ENCODE measurements at places on chromosomes 3 and 15.
A peak's percentile ranks its signal among the peaks of the same experiment; 100 is the strongest.

DNA sequence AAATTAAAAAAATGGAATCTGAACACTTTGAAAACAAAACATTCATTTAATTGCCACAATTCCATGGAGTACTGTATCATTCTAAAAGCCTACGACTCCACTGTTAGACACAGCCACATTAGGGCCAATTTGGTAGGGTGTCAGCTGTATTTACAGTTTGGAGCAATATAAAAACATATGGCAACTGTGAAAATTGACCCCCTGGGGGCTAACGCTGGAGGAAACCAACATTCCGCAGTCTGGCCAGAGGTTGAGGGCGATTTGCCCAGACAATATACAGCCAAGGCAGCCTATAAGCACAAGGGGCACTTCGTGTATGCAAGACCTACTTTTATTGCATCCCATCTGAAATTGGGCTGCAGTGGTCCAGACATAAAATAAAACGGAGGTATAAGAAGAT, 476.5 kb upstream of the WNT5A start:
- no peak for DNase-seq

- DNase-seq = no peak
These were observed 188.1 kb upstream of the CHRM5 start for GRCh38 chr15:33780011-33780768.

- DNase-seq = no peak
These were observed 183.1 kb upstream of the TLE3 start for GRCh38 chr15:70280781-70281180.

DNA sequence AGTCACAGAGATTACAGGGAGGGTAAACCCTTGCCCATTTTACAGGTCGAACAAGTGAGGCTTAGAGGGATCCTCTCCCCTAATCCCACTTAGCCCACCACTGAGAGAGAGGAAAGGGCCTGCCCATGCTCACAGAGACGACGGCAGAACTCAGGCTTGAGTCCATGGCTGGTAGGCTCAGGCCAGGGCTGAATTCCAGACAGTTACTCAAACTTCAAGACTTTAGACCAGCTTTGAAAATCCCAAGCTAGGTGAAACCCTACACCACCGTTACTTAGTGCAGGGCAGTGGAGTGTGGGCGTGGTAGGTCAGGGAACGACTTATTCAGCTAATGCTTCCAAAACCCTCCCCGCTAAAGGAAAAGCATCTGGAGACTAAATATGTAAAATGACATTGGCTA, 16.4 kb downstream of the GRIP2 start:
- no peak for DNase-seq

GRCh38 chr15:76667943-76668715, 237.0 kb downstream of the SCAPER start:
- DNase-seq = no peak

GRCh38 chr3:112498914-112499711, at the start of gene BTLA:
BTLA (minus strand) TSS chr3:112499472; CDS start chr3:112499358, 114 bp downstream.
- DNase-seq = no peak

GRCh38 chr3:32026593-32026992, 45.0 kb downstream of the ZNF860 start:
- no peak for DNase-seq

- DNase-seq = no peak
These were observed 26.1 kb downstream of the TFRC start for GRCh38 chr3:196055683-196056270.

GRCh38 chr15:79115986-79116665, 25.5 kb upstream of the RASGRF1 start:
- DNase-seq = no peak

DNA sequence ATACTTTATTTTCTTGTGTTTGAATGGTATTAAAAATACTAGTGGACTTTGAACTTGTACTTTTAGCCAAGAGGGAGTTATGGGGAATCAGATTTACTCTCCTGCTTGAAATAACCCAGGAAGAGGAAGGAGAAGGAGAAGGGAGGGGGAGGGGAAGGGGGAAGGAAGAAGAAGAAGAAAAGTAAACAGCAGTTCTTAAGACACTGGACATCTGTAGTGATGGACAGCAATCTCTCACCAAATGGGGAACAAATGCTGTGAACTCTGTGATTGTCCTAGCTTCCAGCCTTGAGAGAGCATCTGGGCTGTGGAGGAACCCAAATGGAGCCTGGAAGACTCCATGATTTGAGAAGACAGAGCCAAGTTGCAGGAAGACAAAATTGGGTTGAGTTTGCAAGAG, 52.0 kb downstream of the VPS8 start:
- DNase-seq = no peak

DNA sequence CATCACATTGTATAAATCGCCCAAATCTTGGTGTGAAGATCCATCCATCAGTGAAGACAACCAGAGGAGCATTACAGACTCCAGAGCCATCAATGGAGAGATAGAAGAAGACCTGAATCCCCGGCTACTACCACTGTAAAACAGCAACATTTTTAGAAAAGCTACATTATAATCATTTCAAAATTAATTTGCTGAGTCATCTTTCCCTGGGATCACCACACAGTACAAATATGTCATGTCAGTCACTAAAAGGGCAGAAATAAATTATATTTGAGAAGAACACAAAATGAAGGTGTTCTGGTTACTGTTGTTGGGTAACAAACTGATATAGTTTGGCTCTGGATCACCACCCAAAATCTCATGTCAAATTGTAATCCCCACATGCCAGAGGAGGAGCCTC, 218.5 kb upstream of the STT3B start:
- no peak for DNase-seq

DNA sequence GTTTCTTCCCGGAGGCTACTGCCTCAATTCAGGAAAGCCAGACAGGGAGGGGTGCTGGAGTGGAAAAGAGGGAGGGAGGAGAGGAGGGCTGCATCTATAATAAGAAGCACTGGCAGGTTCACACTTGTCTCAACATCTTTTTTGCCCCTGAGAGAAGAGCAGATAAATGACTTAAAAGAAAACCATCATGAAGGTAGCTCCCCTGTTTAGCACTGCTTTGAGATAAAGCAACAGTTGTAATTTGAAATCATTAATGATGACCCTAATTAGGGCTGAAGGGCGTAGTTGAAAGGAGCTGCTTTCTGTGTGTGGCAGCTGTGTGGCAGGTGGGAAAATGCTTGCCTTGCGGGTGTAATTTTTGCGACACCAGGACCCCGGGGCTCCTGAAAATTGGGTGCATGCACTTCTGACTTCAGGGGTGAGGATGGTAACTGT, 222.8 kb upstream of the IL12A start:
- DNase-seq = peak; percentile 11

DNA sequence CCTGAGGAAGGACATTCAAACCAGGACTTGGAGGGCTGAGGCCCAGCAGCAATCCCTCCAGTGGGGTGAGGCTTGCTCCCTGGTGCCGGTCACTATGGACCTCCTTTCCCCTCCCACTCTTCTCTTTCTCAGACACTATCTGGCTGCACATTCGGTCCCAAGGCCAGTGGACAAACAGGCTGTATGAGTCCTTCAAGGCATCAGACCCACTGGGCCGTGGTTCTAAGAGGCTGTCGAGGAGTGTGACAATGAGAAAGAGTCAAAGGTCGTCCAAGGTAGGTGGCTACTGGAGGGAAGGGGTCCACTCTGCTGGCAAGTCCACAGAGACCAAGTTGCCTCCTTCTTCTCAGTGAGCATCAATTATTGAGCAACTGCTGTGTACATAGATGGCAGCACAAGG, 28.0 kb downstream of the NOX5 start:
- no peak for DNase-seq

DNA sequence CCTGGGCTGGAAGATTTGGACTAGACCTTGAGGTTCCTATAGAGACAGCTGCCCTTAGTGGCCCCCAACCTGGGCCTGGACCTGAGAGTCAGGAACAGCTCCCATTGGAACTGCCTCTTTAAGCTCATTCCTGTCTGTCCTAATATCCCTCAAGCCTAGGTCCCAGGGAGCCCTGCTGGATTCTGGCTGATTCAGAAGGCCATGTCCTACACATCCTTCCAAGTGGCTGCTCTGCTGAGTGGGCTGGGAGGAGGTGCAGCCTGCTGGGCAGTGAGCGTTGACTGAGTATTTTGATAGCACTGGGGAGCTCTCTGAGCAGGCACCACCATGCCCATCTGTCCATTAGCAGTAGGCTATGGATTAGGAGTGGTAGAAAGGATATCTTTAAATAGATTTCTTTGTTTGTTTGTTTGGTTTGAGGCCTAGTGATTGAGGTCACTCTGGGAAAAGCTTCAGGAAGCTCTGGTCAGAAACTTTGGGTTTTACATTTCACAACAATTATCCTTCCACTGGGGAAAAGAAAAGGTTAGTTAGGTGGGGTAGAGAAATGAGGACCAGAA, 54.6 kb upstream of the ATOSA start:
- DNase-seq = no peak

GRCh38 chr3:151639418-151639740, 94.3 kb upstream of the AADACL2 start:
- DNase-seq = no peak

DNA sequence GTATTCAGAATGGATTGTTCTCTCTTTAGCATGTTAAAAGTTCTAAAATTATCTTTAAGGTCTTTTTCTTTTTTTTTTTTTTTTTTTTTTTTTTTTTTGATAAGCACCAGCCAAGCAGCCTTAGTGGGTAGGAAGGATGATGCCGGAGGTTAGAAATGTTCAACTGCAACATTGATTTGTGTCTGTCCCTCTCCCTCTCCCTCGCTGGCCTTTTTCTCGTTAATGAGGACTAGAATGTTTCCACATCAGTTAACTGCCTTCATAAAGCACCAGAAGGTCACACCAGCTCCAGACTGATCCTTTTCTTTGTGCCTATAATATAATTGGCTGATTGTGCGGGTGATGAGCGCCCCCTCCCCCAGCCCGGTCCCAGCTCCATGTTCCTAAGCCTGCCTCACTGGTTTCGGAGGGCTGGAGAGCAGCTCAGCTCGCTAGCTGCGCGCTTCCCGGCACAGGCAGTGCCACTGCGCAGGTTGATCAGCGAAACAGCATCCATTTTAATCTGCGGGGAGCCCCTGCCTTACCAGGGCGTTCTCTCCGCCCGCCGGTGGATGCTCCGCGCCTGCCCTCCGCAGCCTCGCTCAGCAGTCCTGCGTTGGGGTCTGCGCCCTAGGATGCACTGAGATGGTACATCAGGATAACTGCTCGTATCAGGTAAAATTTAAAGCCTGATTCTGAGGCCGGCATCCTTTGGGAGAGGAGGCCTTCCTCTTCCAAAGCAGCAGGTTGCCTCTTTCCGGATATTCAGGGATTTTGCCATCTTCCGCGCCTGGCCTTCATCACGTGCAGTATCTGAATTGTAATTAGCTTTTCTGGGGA, 148.9 kb upstream of the IL12A start:
- DNase-seq = no peak

GRCh38 chr3:48756640-48757039, 39.6 kb upstream of the IP6K2 start:
- DNase-seq = no peak

- DNase-seq = no peak
These were observed 333.7 kb downstream of the ROBO2 start for GRCh38 chr3:77373619-77374018.

- no peak for DNase-seq
These were observed 76.2 kb upstream of the PLCL2 start for GRCh38 chr3:16808393-16809107.

GRCh38 chr15:55026381-55026780, 170.4 kb downstream of the RSL24D1 start:
- DNase-seq = no peak

DNA sequence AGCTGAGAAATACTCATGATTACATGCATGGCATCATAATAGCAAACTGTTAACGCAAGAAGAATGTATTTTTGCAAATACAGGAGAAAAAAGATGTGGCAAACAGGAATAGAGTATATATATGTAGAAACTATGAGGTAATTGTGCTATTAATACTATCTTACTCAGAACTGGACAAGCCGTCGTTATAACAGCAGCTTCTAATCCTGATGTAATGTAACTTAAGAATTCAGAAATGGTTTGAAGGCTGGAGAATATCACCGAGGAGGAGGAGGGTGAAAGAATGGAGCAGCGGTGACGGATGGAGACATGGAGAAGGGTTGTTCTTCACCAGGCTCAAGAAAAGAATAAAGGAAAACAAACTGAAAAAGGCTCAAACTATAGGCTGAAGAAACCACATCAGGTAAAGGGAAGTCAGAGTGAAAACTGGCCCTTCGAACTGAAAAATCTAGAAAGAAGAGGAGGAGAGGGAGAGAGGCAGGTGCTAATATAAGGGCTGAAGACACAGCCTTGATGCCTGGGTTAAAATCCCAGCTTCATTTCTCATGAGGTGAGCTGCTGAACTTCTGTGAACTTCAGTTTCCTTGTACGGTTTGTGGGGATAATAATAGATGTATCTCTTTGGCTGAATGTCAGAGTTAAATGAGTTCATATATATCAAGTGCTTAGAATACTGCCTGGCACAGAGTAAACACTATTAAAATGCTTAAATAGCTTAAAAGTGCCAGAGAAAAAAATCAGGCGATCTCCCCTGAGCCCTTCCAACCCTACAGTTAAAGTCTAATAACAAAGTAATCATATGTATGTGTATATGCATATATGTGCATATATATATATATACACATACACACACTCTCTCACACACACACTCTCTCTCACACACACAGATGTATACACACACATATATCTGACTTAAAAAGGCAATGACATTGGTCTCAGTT, 43.9 kb downstream of the GOLIM4 start:
- no peak for DNase-seq

- DNase-seq = no peak
These were observed 16.2 kb downstream of the CLRN1 start for GRCh38 chr3:150956376-150956775.

GRCh38 chr3:183275418-183275817, 22.4 kb downstream of the B3GNT5 start:
- DNase-seq = no peak
